Thoracic aorta (tissue), 2 donors: ENCODE measurements at places on chromosomes 2 and 18. TPM values are rescaled to one million over a fixed set of nuclear protein-coding genes. Genes with fewer than 3 reads are reported as not detected.

DNA sequence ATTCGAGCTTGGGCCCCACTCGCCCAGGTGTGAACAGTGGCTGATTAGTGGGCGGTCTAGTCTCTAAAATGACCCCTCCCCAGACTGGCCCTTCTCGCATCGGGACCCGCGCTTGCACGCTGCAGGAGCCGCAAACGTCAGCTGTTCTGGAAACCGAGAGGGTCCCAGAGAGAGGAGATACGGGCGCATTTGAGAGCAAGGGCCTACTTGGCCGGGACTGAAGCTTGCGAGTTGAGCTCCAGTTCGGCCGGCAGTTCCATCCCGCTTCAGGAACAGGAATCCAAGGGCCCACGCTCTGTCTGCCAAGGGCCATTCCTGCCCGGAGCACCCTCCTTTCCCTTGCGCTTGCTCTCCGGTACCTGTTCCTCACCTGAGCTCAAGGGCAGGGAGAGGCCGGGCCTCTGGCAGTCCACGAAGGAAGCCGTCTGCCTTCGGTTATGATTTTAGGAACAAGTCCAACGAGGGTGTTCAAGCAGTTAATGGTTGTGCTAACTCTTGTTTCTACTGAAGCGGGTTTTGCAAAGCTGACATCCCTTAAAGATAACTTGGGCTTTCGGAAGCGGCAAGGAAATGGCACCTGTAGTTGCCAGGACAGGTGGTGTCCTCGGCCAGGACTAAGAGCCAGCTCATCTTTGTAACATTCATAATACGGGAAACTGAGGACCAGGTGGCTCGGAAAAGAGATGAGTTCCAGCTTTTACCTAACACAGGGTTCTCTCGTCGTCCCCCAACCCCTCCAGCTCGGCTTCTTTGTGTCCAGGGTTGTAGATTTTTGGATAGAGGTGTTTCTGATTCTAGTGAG lies 3.9 kb upstream of the DLX1 start:
- H3K4me3 ChIP-seq: no peak overlapping the region
- no peaks in the 10 kb centered on the region for H3K36me3 ChIP-seq
- H3K27ac ChIP-seq: peak overlapping the region; percentile 9
- no peak for DNase-seq
- peaks cover 58% of the 10 kb centered on the region for H3K27me3 ChIP-seq
- H3K4me1 ChIP-seq: peaks cover 13% of the 10 kb centered on the region

- H3K4me1 ChIP-seq: no peaks in the 10 kb centered on the region
- H3K36me3 ChIP-seq: peaks cover 13% of the 10 kb centered on the region
These were observed 21.3 kb downstream of the NOL10 start for GRCh38 chr2:10668402-10669012.

- no peaks in the 10 kb centered on the region for H3K27me3 ChIP-seq
- no peak overlapping the region for H3K27ac ChIP-seq
- H3K4me1 ChIP-seq: no peaks in the 10 kb centered on the region
These were observed 57.3 kb upstream of the C2orf15 start for GRCh38 chr2:99084256-99084655.

DNA sequence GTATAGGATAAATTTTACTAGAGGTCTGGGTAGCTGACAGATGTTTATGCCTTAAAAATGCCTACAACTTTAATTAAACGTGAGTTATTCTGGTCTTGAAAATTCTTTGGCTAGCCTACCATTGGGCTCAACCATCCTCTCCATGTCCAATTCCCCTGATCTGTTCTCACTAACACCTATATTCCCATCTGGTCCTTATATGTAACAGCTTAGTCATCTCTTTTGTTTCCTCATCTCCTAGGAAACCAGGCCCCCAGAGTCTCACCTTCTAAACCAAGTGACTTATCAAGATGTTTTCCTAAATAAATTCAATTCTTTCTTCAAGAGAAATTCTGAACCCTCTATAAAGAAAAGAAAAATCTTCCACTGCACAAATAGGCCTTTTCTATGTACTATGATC lies 148.5 kb downstream of the TTC32 start:
- peaks cover 48% of the 10 kb centered on the region for H3K4me1 ChIP-seq
- H3K27me3 ChIP-seq: no peaks in the 10 kb centered on the region
- no peak for DNase-seq

The SCYGR4 gene
- total RNA-seq: not detected
